ENCODE measurements at places on chromosomes 2 and 18.

DNA sequence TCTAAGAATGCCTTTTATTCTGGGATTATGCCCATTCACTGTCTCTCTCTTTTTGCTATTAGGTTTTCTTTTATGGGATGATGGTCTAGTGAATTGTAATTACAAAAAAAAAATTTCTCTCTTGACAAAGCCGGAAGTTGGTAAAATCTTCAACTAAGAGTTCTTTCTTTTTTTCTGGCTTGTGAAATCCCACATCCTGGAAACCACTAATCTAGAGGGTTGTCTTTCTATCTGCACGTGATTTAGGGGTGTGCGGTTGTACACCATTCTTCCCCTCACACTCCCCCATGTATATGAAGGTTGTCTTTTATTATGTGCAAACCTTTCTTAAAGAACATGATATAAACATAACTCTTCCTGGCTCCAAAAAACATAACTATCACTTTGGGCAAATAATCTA lies 52.0 kb downstream of the GATA6 start:
- no peak for DNase-seq

DNA sequence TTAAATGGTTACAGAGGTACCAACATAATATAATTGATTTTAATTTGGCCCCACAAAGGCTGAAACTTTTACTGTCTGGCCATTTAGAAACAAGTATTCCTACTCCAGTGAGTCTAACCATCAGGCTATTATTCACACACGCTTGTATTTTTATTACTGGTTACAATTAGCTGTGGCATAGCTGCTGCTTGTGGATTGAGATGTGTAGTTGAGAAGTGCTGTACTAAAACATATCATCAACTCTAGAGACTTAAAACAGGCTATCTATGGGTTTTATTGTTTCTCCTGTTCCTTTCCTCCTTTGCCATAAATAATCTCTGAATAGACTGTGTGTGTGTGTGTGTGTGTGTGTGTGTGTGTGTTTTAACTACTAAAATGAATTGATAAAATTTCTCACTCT lies 530.2 kb downstream of the CCDC85A start:
- DNase-seq: no peak

- no peak for DNase-seq
Observed at GRCh38 chr2:1136067-1136466, 185.4 kb downstream of the SNTG2 start.

DNA sequence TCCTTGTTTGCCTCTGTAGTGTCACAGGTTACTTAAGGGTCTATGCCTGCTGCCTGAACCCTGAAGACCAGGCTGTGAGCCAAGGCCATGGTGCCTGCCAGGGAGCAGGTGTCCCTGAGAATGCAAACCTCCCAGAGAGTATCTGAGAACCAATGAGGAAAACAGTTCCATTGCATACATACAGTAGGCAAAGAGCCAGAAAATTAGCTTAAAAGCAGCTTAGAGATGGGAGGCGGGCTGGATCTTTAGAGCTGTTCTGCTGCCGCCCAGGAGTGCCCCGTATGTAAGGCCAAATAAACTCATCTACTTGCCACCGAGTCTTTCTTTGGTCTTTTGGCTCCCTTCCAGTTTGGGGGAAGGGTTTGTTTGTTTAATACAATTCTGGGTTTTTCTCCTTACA lies 327.9 kb downstream of the CLIP4 start:
- no peak for DNase-seq

- no peak for DNase-seq
Observed at GRCh38 chr2:190791347-190791975, 89.2 kb upstream of the GLS start.

DNA sequence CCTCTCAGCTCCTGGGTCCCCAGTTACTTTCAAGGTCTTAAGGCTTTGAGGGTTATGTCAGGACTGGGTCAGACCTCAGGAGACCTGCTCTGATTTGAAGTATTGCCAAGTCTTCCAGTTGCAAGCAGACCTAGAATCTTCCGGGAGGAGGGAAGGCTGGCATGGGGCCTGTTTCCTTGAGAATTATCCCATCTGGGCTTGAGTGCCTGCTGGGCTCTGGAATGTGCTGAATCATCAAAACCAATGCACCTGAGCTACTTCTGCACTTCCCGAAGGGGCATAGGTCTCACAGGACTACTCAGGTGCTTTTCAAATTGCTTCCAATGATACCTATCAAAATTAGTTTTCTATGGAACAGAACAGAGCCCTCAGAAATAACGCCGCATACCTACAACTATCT lies 327.3 kb downstream of the XIRP2 start:
- DNase-seq: no peak

GRCh38 chr2:69567157-69567908 lies 76.2 kb downstream of the AAK1 start:
- peak; percentile 54 for DNase-seq

DNA sequence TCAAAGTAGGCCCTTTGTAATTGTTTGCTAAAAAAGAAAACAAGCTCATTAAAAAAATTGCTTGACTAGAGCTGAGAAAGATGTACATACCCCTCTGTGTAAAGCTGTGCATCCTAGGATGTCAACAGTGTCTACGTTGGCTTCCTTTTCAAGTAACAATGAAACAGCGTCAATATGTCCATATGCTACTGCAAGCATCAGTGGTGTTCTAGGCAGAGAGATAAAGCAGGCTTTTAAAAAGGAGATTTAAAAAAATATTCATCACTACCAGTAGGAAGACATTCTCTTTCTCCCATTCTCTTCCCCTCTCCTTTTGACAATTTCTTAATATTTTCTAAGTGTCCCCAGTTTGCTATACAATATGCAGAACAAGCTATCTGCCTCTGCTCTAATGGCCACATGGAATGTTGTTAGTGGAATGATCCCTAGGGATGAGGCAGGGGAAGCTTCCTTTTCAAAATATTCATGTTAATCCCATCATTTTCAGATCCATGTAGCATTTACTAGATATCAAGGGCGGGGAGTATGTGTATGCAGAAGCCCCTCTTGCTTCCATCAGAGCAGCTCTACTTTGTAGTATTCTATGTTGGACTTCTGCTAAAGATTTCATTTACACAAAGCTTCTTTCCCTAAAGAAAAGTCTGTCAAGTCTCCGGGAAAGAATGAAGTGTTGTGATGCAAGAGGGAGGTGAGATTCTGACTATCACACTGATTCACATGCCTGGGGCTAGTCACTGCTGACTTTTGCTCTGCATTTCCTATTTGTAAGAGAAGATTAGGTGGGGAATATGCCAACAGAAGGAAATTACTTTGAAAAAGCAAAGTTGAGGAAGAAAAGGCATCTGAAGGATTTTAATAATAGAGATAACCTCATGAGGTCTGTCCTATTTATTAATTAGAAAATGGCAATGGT lies 81.5 kb upstream of the PGAP1 start:
- DNase-seq: no peak

- no peak for DNase-seq
Observed at GRCh38 chr2:176093145-176093897, 800 bp downstream of the HOXD13 start.

GRCh38 chr2:72010647-72011369 lies 136.9 kb downstream of the CYP26B1 start:
- no peak for DNase-seq

GRCh38 chr2:207337234-207338219 lies 171.8 kb upstream of the KLF7 start:
- no peak for DNase-seq

GRCh38 chr18:7840411-7840810 lies 273.3 kb downstream of the PTPRM start:
- no peak for DNase-seq

GRCh38 chr18:46048641-46049040 lies 23.4 kb downstream of the PSTPIP2 start:
- DNase-seq: no peak

DNA sequence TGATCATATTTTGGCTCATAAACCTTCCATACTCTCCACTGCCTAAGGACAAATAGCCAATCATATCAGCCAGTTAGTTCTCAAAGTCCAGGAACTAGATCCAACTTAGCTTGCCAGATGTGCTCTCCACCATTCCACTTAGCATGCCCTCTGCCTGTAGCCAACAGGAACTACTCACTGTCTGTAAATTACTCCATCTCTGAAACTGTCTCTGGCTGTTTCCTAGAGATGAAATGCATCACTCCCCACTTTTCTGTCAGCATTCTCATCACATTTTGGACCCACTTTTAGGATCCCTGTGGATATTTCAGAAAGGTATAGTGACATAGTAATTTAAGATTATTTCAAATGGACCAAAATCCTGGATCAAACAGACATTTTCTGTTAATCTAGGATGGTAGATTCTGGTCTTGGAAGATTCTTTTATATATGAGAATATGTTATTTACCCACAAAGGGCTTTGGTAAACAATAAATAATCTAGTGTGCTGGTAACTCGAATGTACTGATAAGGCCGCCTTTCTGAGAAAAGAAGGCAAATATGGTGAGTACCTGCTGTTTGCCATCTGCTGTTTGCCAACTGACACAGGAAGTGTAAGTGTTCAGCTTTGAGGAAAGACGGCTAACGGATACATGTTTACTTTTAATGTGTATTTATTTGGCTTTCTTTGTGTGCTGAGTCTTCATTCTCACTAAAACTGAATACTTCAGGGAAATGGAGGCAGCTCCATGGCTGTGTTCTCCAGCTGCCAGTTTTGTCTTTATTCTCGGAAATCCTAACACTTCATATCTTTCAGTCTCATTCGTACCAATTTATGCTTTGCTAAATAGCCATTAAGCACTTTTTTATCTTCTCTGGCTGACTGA lies 79.5 kb downstream of the EVA1A start:
- DNase-seq: no peak

DNA sequence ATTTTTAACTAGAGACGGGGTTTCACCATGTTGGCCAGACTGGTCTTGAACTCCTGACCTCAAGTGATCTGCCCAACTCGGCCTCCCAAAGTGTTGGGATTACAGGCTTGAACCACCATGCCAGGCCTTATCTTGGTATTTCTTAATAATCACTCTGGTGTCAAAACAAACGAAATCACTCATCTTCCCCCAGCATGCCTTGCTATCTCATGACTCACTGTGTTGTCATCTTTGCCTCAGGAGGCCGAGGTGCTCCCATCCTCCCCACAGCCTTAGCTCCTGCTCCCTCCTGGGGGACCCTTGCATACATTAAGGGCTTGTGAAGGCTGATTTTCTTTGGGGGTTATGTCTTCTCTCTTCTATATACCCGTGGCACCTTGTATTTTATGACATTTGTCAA lies 250.1 kb upstream of the DPP10 start:
- DNase-seq: no peak

DNA sequence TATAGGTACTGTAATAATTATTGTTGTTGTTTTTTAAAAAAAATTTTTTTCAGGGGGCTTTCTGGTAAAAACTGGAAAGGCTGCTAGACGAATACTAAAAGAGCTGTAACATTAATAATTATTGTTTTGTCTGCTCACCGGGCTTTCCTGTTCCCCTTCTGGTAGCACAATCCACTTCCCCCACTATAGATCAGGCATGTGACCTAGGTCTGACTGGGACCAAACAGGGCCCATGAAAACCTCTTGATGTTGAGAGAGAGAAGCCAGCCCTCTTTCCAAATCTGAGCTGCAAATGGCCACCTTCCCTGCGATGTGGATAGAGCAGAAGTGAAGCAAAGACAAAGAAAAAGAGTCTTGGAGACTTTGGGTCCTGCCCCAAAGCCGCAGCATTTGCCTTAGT lies 23.4 kb downstream of the SH2D6 start:
- no peak for DNase-seq

GRCh38 chr2:102592601-102593000 lies 26.8 kb upstream of the SLC9A2 start:
- DNase-seq: no peak

- no peak for DNase-seq
Observed at GRCh38 chr18:8319798-8320489, 289.3 kb upstream of the RAB12 start.

DNA sequence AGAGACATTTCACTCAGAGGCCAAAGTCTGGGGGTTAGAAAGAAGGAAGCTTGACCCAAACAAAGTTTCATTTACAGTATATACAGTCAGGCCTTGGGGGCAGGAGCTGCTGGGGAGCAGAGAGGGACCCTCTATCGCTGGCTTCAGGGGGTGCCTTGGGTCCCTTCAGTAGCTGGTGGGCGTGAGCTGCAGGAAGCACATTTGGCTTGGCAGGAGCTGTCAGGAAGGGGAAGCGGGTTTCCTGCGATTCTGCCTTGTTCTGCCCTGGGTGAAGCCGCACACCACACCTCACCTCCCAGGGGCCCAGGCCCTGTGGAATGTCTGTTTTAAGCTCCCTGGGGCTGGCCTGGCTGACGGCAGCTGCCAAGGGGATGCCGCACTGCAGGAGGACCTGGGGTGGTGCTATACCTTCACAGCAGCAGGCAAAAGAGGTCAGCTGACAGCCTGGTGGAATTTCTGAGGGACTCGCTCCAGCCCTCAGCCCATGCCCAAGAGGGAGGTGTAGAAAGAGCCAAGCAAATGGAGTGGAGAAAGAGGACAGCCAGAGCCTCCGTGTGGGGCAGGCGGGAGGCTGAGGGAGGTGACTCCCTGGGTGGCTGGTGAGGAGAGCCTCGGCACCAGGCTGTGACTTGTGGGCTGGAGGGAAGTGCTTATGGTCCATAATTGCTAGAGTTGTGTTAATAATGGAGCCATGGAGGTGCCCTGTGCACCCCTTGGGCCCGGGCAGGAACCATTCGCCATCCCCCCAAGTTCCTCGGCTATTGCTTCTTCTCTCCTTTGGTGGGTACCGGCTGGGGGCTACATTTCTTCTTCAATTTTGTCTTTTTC lies 43.9 kb downstream of the PSD4 start:
- no peak for DNase-seq

DNA sequence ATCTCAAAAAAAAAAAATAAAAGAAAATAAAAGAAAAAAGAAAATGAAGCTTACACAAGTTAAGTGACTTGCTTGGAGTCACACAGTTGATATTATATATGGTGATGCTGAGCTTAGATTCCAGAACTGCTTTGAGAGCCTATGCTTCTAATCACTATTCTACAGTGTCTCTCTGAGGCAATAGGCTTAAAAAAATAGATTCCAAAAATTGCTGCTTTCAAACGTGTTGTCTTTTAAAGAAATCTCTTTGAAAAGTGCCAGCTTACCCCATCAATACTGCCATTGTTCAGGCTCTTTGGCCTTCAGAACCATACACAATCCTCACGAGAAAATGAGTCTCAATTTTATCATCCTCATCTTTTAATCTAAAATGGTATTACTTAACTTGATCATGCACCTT lies 102.6 kb downstream of the CDK15 start:
- no peak for DNase-seq

- no peak for DNase-seq
Observed at GRCh38 chr2:215542690-215543089, 106.8 kb upstream of the FN1 start.

- DNase-seq: no peak
Observed at GRCh38 chr2:157875641-157876065, 477 bp downstream of the ACVR1 start.

All from HS-5 (cell line).